ENCODE measurements at places on chromosomes 5 and 9.
A peak's percentile ranks its signal among the peaks of the same experiment; 100 is the strongest.

- DNase-seq: peak; percentile 62
These were observed 227.0 kb upstream of the DAP start for GRCh38 chr5:10987925-10988504.

- DNase-seq: no peak
These were observed 189.6 kb downstream of the ARHGEF28 start for GRCh38 chr5:73815631-73816030.

GRCh38 chr9:83744206-83744605, 36.4 kb upstream of the UBQLN1 start:
- DNase-seq: no peak

GRCh38 chr5:176438959-176439757, 9.0 kb upstream of the FAF2 start:
- no peak for DNase-seq

- no peak for DNase-seq
These were observed 11.7 kb upstream of the PCDHB1 start for GRCh38 chr5:141039517-141039916.

GRCh38 chr5:3124410-3124809, 372.9 kb upstream of the IRX2 start:
- no peak for DNase-seq

DNA sequence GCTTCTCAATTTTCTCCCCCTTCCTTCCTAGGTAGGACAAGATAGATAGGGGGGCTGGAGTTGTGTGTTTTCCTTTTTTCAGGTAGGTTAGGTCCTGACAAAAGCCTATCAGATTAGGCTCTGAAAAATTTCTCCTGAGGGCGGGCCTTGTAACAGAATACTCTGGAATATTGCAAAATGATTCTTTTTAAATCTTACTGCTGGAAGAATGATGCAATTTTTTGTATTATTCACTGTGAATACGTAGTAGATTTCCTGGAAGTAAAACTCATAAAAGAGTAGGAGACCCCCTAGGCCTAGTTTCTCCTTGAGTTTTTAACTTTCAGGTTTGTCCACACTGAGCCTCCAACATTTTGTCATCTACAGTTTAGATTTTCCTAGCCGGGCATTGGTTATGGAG, 1701.8 kb downstream of the EFNA5 start:
- no peak for DNase-seq

- no peak for DNase-seq
These were observed 155.5 kb upstream of the EPB41L4A start for GRCh38 chr5:112574536-112574935.

- DNase-seq: no peak
These were observed 711 bp downstream of the PGGT1B start for GRCh38 chr5:115262011-115262320.

GRCh38 chr9:119559056-119559455, 189.8 kb upstream of the BRINP1 start:
- DNase-seq: no peak

DNA sequence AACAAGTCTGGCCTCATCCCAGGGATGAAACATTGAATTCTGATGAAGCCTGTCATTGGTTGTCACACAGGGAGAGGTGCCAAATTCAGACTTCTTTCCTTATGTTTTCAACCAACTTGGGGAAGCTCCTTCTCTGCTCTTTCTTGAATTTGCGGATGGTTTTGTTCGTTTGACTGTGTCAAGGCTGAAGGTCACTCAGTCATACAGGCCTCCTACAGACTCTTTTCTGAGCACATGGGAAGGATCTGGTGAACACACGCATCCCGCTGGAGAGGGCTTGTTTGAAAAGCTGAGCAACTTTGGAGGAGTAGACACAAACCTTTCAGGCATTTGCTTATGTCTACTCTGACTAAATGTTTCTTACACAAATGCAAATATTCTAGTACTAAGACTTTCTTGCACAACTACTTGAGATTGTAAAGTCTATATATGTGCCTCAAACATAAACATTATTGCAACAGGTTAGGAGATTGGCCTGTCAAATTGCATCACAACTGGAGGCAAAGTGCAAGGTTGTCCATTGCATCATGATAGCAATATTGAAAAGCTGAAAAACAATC, 151.5 kb upstream of the NR3C1 start:
- DNase-seq: no peak

- no peak for DNase-seq
These were observed 4.4 kb upstream of the GLIPR2 start for GRCh38 chr9:36132086-36132485.

DNA sequence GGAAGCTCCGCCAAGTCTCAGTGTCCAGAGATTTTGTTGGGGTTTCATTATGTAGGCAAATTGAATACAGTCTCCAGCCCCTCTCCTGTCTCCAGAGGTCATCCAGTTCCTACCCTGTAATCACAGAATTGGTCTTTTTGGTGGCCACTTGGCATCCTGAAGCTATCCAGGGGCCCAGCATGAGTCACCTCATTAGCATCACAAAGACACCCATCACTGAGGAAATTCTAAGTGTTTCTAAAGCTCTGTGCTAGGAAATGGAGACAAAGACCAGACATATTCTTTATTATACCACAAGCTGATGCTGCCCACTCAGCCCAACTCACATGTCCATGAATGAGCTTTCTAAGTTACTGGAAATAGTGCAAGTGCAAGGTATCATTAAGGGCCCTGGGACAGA, 229.9 kb downstream of the DOCK8 start:
- no peak for DNase-seq

- DNase-seq: no peak
These were observed 73.7 kb downstream of the MAP1B start for GRCh38 chr5:72180925-72181324.

DNA sequence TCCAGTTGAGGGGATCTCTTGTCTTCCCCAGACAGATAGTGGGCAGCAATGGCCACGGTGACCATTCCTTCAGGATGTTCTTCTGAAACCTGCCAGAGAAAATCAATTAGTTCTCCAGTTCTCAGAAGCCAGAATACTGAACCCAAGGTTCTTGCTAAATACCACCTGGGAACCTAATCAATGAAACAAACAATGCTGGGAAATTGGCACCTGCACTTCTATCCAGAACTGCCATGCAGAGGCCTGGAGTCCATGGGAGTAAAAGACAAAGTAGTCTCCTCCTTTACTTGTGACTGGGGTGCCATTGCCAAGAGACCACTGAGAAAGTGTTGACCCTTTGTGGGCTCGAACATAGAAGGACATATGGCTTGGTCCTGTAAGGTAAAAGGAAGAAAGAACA, 45.7 kb downstream of the ERMP1 start:
- no peak for DNase-seq

DNA sequence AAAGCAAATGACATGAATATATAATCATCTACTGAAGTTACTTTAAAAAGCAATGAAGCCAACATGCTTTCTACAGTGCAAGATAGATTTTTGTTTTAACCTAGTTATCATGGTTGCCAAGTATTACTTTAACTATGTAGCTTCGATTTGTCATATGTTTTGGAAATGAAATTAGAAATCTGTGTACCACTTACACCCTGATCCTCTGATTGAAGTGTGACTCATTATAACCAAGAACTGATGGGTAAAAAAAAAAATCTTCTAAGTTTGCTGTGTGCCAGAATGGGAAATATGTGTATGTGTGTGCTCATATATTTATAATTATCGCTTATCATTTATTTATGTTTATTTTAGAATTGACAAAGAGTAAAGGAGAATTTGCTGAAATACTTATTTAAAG, 9.1 kb upstream of the CDC42SE2 start:
- DNase-seq: no peak

DNA sequence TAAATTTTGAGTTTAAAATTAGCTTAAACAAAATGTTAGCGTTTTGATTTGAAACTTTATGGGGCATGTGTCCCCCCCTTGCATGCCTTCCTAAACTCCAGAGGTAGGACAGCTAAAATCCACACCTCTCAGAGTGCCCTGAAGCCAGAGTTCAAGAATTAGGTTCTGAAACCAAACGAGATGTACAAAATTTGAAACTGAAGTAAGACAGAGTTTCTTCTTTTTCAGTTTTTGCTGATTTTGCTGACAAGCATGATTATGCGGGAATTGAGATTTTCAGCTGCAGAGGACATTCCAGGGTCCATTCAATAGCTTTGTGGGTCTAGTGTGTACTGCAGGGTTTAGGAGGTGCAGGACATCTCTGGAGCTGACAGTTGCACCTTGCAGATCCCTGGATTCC, 17.1 kb upstream of the LOX start:
- DNase-seq: no peak

DNA sequence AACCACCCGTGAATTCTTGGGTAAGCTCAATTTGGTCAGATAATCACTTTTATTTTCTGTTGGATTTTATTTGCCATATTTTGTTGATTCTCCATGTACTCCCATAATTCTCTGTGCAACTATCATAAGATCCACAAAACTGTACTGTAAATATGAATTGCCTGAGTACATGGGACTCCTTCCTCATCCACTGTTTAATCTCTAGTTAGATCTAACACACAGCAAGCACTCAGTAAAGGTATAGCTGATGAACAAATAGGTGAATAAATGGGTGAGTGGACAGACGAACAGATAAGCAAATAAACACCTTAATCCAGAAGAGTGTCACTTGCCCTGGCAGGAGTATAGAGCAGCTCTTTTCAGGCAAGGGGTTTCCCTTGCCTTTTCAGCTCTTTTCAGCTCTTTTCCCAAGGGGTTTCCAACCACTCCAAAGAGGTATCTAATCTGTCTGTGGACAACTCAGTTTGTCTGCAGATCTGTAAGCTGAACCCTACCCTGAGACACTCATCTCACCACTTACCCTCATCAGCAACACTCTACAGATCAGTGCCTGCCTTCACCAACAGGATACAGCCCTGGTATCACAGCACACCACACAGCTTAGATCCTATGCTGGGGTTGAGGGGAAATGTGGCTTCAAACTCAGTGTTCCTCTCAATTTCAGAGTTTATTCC, 51.2 kb downstream of the SIL1 start:
- DNase-seq: no peak

DNA sequence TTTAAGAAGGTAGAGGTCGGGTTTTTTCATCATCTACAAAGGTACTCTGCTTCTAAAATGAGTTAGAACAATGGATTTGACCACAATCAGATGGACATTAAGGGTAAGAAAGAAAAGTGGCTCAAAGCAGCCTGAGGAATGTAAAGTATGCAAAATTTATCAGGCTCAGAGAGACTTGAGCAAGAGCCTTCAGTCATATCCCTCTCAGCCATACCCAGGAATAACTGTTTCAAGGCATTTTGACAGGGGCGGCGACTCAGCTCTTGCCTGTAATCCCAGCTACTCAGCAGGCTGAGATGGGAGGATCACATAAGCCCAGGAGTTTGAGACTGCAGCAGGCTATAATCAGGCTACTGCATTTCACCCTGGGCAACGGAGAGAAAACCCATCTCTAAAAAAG, 38.8 kb upstream of the ANXA2R start:
- no peak for DNase-seq

- no peak for DNase-seq
These were observed 151.6 kb downstream of the SLIT3 start for GRCh38 chr5:169149317-169149716.

DNA sequence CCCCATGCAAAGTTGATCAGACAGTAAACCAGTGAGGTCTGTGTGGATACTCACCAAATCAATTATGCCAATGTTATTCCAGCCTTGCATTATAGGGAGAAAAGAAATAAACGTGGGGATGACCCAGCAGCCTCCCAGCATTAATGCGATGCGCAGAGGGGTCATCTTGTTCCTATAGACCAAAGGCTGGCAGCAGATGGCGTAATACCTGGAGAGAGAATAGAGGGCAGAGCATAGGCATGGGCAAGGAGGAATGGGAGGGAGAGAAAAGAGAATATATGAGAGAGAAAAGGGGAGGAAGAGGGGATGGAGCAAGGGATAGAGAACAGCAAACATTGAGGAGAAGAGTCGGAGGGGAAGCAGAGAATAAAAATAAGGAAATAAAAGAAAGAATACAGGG, 131.2 kb downstream of the HTR4 start:
- DNase-seq: no peak

- no peak for DNase-seq
These were observed 53.4 kb downstream of the MAN2A1 start for GRCh38 chr5:109743041-109743531.

- DNase-seq: no peak
These were observed 620.6 kb downstream of the PDE4D start for GRCh38 chr5:59272809-59273427.

Data from mucosa of descending colon (tissue), 3 donors.